ENCODE measurements at places on chromosomes 4 and X. TPM values are rescaled to one million over a fixed set of nuclear protein-coding genes. Genes with fewer than 3 reads are reported as not detected.

DNA sequence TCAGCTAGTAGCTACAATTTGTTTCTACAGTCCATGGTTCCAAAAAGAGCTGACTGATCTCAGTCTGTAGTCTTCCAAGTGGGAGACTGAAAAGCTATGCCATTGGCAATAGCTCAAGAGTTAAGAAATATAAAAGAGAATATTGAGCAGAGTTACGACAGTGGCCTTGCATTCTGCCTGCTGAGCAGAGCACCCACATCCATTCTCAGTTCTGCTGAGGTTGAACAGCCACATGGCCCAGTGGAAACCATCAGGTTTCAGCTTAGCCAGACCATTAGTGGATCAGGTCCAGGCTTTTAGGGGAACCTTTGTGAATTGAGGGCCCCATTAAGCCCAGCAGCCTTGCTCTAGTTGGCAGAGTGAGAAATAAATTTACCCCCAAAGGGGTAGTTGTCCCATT, 28.1 kb downstream of the ZNF81 start:
- DNase-seq = no peak

GRCh38 chr4:156390599-156391324, 437.1 kb upstream of the CTSO start:
- DNase-seq = no peak

- DNase-seq = no peak
Measured at GRCh38 chrX:110268886-110269285, 49.0 kb downstream of the AMMECR1 start.

Gene MANBA
- total RNA-seq = 23.8 TPM

Gene IRF2
- total RNA-seq = 73.2 TPM

Gene AFAP1
- 9.9 TPM for total RNA-seq

DNA sequence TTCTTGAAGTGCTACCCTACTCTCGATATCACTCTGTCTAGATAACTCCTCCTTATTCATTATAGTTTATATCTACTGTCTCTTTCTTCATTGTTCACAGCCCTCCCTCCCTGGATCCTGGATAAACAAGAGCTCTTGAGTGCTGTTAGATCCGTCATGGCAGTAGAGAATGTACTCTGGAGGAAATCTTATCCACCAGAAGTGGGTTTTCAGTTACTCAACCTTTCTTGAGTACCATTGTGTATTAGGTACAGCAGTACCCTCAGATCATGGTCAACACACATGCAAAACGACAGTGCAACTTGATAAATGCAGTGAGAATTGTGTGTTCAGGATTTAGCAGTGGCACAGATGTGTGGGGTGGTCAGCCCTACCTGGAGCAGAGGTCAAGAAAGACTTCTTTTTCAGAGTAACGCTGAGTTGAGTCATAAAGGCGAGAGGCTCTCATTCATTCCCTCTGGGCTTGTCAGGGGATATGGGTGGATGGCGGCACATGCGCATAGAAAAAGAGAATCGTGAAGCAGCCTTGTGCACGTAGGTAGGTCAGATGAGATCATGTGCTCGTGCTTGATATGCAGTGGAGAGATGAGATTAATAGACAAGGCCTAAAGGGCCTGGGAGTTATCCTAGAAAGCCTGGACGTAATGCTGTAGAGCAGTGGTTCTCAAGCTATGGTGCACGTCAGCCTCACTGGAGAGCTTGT, 89.5 kb downstream of the SNX25 start:
- no peak for DNase-seq

GRCh38 chr4:159017323-159018026, 85.4 kb upstream of the RAPGEF2 start:
- DNase-seq = no peak

DNA sequence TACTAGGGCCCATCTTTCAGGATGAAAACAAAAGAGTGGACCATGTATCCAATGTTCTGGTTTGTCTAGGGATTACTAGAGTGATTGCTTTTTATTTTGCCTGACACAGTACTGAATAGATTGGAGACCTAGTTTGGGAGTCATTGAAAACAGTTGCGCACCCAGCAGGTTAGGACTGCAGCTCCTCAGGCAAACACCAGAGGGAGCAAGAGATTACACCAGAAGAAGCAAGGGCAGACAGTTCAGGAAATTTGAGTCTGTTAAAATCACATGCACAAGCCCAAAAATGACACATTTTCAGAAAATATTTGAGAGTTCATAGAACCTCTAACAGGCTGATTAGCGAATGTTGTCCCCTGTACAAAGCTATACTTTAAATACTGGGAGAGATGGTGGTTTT, 55.6 kb downstream of the CYLC1 start:
- no peak for DNase-seq

Gene FRMPD4
- total RNA-seq = not detected

DNA sequence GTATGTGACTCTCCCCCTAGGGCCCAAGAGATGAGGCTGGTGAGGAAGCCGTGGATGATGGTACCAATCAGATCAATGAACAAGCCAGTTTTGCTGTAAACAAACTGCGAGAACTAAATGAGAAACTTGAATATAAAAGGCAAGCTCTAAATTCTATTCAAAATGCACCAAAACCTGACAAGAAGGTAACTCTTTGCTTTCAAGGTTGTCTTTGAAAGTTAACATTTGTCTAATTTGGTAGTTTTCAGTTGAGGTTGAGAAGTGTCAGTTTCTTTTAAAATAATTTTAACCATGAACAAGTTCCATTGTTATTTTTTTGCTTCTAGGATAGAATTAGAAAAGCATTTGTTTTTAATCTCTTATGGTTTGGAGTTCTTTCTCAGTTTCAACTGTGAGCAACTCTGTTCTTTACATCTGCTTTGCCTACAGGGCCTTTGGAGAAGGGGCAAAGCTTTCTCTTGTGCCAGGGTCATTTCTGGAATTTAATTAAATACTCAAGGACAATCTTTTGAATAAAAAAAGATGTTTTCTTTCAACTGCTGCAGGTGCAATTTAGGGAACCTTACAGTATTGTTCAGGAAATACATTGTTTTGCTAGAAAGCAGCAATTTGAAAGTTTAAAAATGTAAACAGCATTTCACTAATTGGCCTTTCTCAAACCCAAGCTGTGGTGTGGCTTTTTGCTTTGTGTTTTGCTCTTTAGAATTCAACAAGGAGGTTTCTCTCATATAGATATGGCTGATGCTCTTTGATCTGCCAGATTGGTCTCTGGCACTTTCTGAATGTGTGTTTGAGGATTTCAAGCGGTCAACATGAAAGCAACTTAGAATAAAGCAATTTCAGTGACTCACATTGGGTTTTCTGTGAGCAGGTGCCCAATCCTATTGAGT, 62.9 kb downstream of the LRP2BP start:
- no peak for DNase-seq

GRCh38 chr4:98560321-98560720, 98.1 kb downstream of the TSPAN5 start:
- no peak for DNase-seq

GRCh38 chrX:9204560-9204959, 170.6 kb upstream of the FAM9B start:
- DNase-seq = no peak

Gene FRMD7
- total RNA-seq = not detected
